ENCODE measurements at places on chromosomes 11 and 22.
A peak's percentile ranks its signal among the peaks of the same experiment; 100 is the strongest.

DNA sequence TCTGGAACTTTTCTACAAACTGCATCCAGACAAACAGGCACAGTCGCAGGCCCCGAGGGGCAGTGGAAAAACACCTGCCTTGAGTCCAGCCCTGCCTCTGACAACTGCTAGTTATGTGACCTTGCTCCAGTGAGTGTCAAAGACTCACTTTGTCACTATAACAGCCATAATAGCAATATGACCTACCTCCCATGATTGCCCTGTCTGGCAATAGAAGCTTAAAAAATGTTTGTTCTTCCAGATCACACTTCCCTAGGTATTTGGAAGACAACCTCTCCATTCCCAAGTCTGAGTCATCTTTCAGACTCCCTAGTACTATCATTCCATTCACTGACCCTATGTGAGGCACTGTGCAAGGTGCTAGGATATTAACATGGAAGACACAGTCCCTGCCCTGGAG is 74.5 kb downstream of the RPL27A start:
- DNase-seq = peak; percentile 39

GRCh38 chr11:122900587-122901202 is 18.1 kb downstream of the JHY start:
- DNase-seq = no peak

DNA sequence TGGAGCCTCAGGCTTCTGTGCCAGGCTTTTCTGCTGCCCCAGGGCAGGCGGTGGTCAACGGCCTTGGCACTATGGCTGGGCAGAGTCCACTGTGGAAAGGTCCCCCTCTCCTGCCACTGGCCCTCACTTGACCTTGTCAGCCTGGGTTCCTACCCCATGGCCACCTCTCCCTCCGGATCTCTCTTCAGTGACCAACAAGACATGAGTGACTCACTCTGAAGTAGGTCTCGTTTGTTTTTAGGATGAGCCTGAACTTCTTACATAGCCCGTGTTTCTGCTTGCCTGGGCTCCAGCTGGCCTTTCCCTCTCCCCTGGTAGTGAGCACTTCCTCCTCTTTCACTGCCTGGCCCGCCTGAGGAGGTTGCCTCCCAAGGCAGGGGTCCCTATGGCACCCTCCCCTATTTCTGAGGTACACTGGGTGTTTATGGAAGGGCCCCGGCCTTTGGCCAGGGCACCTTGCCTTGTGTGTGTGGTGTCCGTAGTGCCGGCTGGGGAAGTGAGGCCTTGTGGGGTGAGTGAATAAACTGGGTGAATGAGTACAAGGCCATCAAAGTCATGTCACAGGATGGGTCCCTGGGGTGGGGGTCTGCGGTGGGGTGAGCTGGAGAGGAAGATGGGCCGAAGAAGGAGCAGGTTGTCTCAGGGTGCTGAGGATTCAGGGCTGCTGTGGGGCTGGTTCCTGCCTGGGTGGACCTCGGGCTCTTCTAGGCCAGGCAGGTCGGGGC is 5.0 kb downstream of the SHANK3 start:
- DNase-seq = no peak

DNA sequence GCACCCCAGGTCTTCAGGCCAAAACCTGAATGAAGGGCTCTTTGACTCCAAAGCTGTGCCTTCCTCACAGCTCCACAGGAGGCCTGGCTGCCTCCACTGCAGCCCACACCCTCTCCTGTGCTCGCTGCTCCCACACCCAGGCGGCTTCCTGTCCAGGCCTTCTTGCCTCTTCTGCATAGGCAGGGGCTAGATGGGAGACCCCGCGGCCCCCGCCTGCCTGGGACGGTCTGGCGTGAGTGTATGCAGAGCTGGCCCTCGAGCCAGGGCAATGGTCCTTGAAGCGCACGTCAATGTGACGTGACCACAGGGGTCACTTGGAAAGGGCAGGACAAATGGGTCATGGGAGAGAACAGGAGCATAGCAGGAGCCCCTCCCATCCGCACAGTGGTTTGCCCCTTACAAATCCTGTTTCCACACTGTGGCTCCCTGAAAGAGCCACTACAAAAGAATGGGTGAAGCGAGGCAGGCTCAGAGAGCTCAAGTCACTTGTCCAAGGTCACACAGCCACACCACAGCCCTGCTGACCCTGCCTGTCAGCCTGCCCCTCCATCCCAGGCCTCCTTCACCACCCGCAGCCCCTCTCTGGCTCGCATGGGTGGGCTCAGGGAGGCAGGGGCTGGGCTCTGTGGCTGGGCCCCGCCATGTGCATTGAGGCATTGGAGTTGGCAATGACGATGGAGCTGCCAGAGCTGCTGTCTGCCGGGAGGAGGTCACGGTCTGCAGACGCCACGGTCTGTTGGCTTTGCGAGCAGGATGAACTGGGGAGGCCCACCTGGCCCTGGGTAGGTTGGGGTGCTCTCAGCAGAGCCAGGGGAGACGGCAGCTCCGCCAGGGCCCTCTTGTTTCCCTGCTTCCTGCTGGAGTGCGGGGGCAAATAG is 71.2 kb upstream of the WNT11 start:
- DNase-seq = no peak

GRCh38 chr11:38948392-38948791 is 2350.4 kb upstream of the RAG2 start:
- DNase-seq = no peak

- no peak for DNase-seq
Observed at GRCh38 chr11:44880511-44880910, 70.2 kb downstream of the TP53I11 start.
